AG20443 (cell line): ENCODE measurements at places on chromosomes 7 and 10.

DNA sequence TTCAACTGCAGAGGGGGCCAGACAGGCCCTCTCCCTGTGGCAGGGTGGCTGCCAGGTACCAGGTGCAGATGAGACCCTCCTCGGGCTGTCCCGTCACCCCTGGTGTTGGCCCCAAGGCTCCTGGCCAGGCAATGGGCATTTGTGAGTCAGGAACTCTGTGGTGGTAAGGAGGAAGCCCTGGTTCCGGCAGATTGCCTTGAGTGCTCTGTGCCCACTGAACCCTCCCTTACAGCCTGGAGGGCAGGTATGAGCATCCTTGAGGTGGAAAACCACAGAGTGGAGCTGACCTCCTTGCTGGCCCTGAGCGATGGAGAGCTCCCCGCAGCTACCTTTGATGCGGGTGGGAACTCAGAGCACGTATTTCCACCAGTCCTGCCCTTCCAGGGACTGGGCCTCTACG is 2.0 kb downstream of the PAOX start:
- no peak for DNase-seq

GRCh38 chr7:27095050-27095896 is 527 bp downstream of the HOXA1 start:
- DNase-seq = no peak

GRCh38 chr7:133977409-133978274 is 149.5 kb upstream of the LRGUK start:
- no peak for DNase-seq

GRCh38 chr10:21889477-21890275 is 113.9 kb downstream of the DNAJC1 start:
- DNase-seq = no peak

- peak; percentile 44 for DNase-seq
Measured at GRCh38 chr10:127046975-127047877, 142.0 kb downstream of the DOCK1 start.

GRCh38 chr10:125878957-125879835 is 1.9 kb downstream of the DHX32 start:
- DNase-seq = peak; percentile 72

- DNase-seq = no peak
Measured at GRCh38 chr7:34048445-34048844, 143.1 kb downstream of the BMPER start.

- DNase-seq = no peak
Measured at GRCh38 chr7:43735802-43736603, 6.7 kb upstream of the COA1 start.

GRCh38 chr10:125084191-125084613 is 76.2 kb downstream of the CTBP2 start:
- DNase-seq = peak; percentile 95

DNA sequence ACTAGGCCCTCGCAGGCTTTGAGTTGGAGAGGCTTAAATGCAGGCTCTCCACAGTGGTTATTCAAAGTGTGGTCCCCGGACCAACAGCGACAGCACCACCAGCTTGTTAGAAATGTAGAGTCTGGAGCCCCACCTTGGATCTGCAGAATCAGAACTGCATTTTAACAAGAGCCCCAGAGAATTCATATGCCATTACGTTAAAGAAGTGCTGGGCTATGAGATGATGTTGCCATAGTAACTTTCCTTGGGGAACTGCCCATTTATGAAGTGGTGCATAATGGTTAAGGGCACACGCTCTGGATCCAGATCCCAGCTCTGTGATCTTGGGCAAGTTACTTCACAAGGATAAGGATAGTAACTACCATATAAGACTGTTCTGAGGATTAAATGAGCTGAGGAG is 48.9 kb downstream of the ZCCHC24 start:
- no peak for DNase-seq

- no peak for DNase-seq
Measured at GRCh38 chr10:125554016-125554703, 128.8 kb downstream of the TEX36 start.

GRCh38 chr10:132536877-132537683 is 507 bp upstream of the INPP5A start:
- peak; percentile 100 for DNase-seq

GRCh38 chr7:42611961-42612360 is 299.9 kb downstream of the C7orf25 start:
- DNase-seq = no peak

DNA sequence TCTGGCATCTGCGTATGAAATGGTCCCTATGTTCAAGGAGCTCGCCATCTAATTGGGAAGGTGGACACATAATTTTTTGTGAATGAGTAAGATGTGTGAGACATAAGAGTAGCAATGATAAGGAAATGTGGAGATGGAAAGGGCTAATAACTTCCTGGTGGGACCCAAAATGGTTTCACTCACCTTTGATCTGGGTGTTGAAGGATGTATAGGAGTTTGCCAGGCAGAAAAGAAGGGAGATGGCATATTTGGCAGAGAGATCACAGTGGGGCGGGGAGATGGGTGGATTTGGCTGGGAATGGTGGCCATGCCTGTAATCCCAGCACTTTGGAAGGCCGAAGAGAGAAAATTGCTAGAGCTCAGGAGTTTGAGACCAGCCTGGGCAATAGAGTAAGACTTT is 4.5 kb downstream of the POP7 start:
- no peak for DNase-seq

DNA sequence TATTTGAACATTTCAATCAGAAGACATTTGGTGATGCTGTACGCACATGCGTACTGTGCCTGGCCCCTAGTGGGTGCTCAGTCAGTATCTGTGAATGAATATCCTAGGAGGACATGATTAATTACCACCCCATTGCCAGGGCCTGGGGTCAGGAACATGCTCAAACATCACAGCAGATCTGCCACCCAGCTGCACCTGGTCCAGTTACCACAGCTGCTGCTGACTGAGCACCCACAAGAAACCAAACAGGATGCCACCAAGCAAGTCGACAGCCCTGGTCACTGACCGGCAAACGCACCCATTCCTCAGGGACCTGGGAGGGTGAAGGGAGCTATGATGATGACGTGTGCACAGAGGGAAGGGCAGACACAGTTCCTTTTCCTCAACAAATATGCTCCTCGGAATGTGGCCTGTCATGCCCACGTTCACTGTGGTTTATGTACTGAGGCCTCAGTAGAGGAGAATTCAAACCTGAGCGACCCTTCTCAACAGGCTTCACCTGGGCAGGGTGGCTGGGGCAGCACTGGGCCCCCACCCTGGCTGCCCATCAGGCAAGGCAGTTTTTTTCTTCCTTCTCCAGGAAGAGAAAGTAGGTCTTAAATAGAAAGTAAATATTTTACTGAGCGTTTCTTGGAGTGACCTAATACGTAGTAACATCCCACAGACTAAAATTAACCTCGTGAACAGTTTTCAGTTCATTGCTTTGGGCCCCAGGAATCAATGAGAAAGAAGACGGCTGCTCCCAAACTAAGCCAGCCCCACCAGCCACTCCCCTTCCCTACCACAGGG is 13.4 kb downstream of the CTBP2 start:
- peak; percentile 46 for DNase-seq

DNA sequence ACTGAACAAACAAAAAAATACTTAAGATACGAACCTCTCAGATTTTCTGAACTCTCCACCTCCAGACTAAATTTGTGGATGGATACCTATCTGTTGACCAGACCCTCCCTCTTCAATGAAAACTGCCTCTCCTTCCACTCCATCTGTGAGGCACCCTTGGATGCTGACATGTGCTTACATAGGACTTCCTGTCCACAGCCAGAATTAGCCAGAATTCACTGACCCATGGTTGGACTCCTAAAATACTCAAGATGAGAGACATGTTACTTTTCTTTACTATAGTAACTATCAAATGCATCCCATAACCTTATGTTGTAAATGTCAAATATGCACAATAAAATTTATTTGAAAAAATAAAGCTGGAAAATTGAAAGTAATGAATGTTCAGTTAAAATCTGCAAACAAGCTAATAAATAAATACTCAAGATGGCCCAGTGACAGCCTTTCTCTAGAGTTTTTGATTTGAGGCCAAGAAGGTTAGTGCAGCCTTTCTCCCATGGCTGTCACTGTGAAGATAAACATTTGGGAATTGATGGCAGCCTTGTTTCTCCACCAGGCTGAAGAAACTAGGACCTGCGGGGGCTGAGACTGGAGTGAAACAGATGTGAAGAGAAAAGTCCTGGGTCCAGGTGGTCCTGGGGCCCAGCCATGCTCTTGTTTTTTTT is 287.0 kb downstream of the ZEB1 start:
- DNase-seq = no peak

- peak; percentile 62 for DNase-seq
Measured at GRCh38 chr10:4512671-4513240, 313.3 kb upstream of the AKR1E2 start.

GRCh38 chr10:103145860-103146466 is 47.1 kb downstream of the NT5C2 start:
- DNase-seq = peak; percentile 59

GRCh38 chr7:70171369-70171920 is 573.2 kb downstream of the AUTS2 start:
- DNase-seq = no peak

GRCh38 chr7:5665094-5666025 is 116.1 kb downstream of the RNF216 start:
- peak; percentile 83 for DNase-seq

- DNase-seq = no peak
Measured at GRCh38 chr7:2971914-2972834, 71.5 kb downstream of the CARD11 start.

GRCh38 chr7:17687361-17687760 is 252.9 kb downstream of the SNX13 start:
- no peak for DNase-seq

DNA sequence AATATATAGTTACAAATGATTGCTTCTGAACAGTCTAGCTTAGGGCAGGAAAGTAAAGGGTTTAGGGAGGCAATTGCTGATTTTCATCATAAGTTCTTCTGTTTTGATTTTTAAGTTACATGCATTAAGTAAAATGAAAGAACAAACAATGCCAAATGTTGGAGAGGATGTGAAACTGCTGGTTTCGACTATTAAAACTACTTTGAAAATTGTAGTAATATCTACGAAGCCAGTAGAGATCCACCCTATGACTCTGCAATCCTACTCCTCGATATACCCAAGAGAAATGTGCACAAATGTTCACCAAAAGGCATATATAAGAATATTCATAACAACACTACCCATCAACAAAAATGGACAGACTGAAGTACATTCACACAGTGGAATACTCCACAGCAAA is 24.3 kb downstream of the PDZD8 start:
- DNase-seq = no peak

GRCh38 chr7:103116991-103117390 is 31.9 kb downstream of the NAPEPLD start:
- DNase-seq = no peak

DNA sequence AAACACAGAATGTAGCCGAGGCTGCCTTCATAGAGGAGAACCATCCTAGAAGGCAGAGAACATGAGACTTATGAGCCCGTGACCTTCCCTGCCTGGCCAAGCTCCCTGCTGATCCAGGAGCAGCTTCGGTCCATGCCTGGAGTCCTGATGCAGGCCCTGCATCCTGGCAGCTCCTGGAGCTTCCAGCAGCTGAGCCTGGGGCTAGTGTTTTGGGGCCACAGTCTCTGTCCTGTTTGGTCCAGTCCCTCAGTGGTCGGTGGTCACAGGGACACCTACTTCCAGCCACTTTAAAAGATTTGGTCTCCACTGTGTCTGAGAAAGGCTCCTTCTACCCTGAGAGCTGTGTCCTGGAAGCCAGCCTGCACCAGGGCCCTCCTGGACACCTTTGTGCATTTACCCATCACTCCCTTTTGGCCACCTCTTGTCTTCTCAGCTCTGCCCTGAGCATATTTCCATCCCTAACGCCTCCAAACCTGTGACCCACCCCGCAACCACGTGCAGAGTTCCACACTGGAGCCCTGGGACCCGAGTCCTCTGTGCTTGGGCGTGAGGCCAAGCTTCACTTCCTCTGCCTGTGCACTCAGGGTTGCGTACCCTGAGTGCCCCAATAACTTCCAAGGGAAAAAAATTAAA is 315.2 kb upstream of the ZNF32 start:
- DNase-seq = no peak

- DNase-seq = no peak
Measured at GRCh38 chr7:75045881-75046280, 27.7 kb downstream of the RCC1L start.

GRCh38 chr10:123320091-123320490 is 165.9 kb downstream of the BUB3 start:
- no peak for DNase-seq

DNA sequence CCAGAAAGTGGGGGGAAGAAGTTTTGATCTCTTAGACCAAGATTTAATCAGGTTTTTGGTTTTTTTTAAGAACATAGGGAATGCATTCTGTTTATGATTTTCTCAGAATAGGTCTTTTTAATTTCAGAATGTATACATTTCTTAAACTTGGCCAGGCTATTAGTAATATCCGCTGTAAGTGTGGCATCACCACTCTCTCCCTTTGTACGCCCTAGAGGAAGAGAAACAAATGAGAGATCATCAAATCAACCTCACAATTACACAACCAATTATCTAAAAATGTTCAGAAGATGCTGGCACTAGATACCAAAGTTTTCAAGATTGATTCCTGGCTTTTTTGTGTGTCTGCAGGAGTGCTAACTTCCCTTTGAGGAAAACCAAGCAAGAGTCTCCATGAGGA is 70.0 kb downstream of the KLF6 start:
- no peak for DNase-seq

- peak; percentile 34 for DNase-seq
Measured at GRCh38 chr7:81233208-81233940, 314.5 kb upstream of the SEMA3C start.
